Activated naive CD4-positive, alpha-beta T cell treated with Interleukin-2 at 50 U/mL for 16 hours (primary cell): ENCODE measurements at places on chromosomes 6 and 20.
A peak's percentile ranks its signal among the peaks of the same experiment; 100 is the strongest.

DNA sequence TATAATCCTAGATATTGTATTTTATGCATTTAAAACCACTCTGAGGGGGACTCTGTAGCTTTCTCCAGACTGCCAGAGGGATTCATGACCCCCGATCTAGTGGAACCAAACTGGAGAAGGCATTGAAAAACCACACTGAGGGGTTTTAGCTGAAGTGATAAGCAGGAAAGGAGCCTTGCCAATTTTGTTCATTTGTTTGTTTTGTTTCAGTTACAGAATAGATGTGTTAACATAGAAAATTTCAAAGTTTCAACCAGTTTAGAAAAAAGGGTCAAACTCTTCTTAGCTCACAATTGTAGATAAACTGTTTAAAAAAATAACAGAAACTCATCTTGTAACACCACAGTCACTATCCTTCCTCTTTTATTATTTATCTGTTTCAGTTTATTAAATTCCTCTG lies 19.8 kb downstream of the TAB2 start:
- DNase-seq: no peak

DNA sequence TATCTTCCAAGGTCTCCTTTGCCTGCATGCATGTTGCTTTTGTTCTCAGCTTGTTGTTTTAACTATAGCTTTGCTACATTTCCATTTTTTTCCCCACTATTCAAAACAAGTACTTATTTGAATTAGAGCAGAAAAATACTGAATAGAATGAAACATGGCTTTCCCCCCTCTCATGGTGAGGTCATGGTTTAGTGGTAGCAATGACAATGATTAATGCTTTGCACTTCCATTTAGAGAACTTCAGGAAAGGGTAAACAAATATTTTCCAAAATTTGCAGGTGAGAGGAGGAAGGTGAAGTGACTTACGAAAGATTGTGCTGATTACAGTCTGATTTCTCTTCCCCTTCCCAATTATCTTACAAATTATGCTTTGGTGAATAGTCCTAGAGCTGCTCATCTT lies 47.8 kb upstream of the TRAF3IP2 start:
- no peak for DNase-seq

DNA sequence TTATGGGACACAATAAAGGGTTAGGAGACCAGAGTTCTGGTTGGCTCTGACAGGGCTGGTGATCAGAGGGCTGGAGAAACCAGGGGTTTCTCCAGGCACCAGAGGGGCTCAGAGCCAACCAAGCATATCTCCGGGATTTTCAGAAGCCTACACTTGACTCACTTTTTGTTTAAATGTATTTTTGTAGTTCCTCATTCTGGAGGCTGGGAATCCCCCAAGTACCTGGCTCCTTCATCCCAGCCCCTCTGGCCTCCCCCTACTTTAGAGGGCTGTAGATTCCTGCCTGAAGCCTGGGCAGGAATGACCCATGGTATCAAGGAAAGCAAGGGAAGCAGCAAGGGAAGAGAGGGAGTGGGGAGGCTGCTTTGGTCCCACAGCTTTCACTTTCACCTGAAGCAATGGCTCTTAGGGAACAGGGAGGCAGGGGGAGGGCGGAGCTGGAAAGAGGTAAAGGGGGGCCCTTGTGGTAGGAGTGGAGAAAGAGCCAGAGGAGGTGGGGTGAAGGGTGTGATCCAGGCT lies 973 bp downstream of the CD40 start:
- DNase-seq: no peak

GRCh38 chr20:44097521-44098255 lies 89.3 kb downstream of the JPH2 start:
- no peak for DNase-seq

DNA sequence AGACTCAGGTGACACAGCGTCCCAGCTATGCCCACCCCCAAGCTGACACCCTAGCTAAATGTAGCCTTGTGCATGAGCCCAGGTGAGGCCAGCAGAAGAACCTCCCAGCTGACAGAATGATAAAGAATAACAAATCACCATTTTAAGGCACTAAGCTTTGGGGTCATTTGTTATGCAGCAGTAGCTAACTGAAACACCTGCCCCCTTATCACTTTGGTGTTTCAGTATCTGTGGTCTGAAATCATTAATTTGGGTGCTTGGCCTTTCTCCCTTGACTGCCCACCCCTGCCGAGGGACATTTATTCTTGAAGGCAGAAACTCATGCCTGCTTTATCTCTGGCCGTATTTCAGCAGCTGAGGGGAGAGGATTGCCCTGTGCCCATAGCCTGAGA lies 30.0 kb downstream of the DACT2 start:
- no peak for DNase-seq

- DNase-seq: peak; percentile 85
Measured at GRCh38 chr6:167093922-167094432, 28.9 kb upstream of the CCR6 start.

DNA sequence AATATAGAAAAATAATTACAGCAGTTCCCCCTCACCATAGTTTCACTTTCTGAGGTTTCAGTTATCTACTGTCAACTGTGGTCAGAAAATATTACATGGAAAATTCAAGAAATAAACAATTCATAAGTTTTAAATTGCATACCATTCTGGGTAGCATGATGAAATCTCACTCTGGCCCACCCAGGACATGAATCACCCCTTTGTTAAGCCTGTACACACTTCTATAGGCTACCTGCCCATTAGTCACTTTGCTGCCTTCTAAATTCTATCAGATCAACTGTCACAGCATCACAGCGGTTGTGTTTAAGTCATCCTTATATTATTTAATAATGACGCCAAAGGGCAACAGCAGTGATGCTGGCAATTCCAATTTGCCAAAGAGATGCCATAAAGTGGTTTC lies 140.3 kb upstream of the RUNX2 start:
- peak; percentile 14 for DNase-seq

DNA sequence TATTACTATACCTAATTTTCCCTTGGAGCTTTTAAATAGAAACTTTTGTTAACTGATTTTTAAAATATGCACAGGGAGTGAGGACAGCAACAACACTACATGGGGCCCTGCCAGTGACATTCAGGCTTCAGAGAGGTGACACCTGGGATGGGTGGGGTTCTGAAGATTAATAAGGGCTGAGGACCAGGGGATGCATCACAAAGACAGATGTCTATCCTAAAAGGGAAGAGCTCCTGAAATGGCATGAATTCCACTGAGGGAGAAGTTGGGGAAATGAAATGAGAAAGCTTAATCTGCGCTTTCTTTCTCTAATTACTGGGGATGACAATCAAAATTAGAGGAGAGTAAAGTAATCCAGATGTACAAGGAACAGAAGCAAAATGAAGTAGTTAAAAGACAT lies 162.8 kb downstream of the BTBD9 start:
- no peak for DNase-seq

DNA sequence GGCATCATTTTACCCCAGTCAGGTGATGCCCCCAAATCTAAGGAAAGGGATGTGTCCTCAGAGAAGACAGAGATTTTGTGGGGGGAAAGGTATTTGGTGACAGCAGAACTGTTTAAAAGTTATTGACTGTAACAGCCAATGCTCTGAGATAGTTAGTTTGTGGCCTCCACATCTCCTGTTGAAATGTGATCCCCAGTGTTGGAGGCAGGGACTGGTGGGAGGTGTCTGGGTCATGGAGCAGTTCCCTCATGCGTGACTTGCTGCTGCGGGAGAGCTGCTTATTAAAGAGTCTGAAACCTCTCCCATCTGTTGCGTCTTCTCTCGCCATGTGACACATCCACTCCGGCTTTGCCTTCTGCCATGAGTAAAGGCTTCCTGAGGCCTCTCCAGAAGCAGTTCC lies 282.8 kb upstream of the FOXQ1 start:
- DNase-seq: no peak

- no peak for DNase-seq
Measured at GRCh38 chr6:48893048-48893447, 570.0 kb downstream of the MMUT start.

DNA sequence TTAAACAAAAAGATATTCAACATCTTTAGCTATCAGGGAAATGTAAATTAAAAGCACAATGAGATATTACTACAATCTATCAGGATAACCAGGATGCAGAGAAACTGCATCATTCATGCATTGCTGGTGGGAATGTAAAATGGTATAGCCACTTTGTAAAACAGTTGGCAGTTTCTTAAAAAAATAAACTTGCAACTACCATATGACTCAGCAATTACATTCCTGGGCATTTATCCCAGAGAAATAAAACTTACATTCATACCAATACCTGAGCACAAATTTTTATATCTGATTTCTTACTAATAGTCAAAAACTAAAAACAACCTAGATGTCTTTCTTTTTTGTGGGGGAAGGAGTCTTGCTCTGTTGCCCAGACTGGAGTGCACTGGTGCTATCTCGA lies 190.3 kb upstream of the TAB2 start:
- no peak for DNase-seq

DNA sequence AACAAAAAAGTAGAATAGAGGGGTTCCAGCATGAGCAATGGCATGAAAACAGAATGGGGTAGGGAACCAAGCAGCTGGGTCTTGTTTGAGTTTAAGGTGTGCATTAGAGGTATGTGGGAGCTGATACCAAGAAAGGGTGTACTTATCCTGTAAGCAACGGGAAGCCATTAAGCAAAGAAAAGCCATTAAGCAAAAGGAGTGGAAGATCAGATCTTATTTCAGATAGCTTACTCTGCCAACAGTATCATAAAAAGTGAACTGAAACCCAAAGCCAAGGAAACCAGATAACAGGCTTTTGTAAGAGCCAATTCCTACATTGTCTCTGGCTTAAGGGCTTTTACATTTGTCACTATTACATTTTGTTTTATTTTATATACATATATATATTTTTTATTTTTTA lies 21.3 kb upstream of the BEND6 start:
- no peak for DNase-seq

DNA sequence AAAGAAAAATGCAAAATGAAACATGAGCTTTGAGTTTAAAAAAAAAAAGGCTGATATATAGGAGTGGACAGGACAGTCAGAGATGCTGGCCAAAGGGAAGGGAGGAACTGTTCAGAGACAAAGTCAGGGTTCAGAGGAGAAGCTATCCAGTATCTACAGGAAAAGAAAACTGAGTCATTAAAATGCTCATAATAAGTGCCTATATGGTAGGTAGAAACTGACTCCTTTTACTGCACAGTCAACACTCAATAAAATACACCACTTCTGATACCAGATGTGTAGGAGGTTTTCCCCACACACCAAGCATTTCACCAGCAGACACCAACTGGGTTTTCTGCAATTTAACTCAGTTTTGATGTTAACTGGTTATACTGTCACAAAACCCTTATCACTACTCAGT lies 32.9 kb downstream of the FRK start:
- DNase-seq: no peak

DNA sequence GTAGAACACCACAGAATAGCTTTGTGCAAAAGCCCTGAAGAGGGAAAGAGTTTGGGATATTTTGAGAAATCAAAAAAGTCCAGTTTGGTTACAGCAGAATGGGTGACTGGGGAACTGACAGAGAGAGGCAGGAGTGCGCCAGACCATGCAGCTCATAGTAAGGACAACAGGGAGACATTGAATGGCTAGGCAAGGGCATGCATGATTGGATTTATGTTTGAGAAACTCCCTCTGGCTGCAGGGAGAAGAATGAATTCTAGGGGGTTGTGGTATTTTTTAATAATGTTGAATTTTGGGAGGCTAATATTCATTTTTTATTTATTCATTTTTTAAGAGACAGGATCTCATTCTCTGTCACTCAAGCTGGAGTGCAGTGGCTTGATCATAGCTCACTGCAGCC lies 49.9 kb downstream of the TGM2 start:
- no peak for DNase-seq

DNA sequence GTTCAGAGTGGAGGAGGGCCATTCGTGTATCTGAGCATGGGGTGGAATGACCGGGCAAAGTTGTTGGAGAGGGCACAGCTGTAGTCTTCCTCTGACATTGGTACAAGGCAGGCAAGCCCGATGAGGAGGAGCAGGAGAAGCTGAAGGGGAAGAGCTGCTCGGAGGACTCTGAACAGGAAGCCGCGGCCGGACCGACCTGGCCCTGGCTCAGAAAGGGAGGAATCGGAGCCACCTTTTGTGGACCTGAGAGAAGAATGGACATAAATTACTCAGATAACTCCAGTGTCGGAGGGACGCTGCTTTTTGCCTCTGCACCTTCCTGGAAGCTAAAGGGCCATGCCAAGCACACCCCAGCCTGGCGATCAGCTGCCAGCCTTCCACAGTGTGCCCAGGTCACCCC lies 315.0 kb downstream of the ESR1 start:
- no peak for DNase-seq

GRCh38 chr20:44109951-44110361 lies 77.0 kb downstream of the JPH2 start:
- DNase-seq: no peak

DNA sequence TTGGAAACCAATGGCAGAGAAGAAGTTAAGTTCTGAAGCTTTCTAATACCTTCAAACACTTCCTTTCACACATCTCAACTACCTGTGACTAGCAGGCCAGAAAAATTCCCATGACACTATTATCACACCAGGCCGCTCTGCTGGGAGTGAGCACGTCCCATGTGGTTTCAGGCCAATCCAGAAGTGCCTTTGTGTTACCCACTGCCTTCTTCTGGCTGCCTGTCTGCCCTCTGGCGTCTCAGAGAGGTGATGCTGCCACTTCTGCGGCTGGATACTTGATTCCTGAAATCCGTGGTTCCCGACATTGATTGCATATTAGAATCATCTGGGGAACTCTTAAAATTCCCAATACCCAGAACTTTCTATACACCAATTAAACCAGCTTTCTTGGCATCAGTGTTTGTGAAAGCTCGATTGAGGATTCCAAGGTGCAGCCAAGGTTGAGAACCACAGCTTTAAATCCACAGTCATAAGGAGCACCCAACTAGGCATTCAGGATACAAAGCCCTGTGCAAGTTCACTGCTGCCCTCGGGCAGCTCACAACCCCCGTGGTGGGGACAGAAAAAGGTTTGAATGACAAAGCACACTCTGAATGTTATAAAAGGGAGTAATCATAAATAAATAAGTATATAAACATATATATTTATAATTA lies 65.6 kb downstream of the STMND1 start:
- no peak for DNase-seq

- no peak for DNase-seq
Measured at GRCh38 chr6:109527989-109528388, 45.0 kb upstream of the ZBTB24 start.

GRCh38 chr6:21953831-21954801 lies 342.7 kb downstream of the PRL start:
- no peak for DNase-seq

DNA sequence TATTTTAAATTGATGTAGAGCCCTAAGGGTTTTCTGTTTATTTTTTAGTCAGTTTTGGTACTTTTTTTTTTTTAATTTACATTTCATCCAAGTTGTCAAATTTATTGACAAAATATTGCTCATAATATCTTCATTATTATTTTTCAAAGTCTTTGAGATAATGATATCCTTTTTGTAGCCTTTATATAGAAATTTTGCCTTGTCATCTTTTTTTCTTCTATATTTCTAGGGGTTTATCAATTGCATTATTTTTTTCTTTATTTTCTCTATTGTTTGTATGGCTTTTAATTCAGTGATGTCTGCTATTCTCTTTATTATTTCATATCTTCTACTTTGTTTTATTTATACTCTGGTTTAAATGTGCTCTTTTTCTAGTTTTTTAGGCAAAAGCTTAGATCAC lies 863.0 kb upstream of the GJE1 start:
- DNase-seq: no peak

GRCh38 chr20:58000861-58001260 lies 227.6 kb downstream of the ANKRD60 start:
- no peak for DNase-seq
